Cardiac muscle cell (in vitro differentiated cells and primary cell): ENCODE measurements at places on chromosomes 5 and 9. TPM values are rescaled to one million over a fixed set of nuclear protein-coding genes. Genes with fewer than 3 reads are reported as not detected.

DNA sequence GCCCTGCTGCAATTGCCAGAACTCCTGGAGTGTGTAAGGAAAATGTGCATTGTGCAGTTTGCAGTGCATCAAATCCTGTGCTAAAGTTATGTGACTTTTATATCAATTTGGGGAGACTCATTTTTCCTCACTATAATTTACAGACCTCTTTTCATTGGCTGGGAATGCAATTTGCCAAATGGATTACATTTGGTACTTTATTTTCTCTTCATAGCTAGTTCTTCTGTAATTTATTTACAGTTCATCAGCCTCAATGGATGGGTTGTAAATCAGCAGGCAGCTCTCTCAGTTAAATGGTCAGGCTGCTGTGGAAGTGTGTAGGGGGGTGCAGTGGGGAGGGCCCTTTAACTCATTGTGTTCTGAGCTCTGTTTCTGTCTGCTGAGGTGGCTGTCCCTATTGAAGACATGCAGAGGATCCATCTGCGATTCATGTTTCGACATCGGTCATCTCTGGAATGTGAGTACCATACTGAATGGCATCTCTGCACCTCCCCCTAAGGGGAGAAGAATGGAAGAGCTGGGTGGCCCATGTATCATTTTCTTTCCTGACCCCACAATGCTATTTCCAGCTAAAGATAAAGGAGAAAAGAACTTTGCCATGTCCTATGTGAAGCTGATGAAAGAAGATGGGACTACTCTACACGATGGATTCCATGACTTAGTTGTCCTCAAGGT is 74.6 kb downstream of the DOCK2 start:
- DNase-seq = no peak
- no peaks in the 10 kb centered on the region for H3K27me3 ChIP-seq
- H3K4me1 ChIP-seq = peaks cover 14% of the 10 kb centered on the region
- no peaks in the 10 kb centered on the region for H3K36me3 ChIP-seq

GRCh38 chr9:105307591-105308130 is 63.2 kb downstream of the SLC44A1 start:
- H3K27me3 ChIP-seq = no peaks in the 10 kb centered on the region
- peaks cover 23% of the 10 kb centered on the region for H3K4me1 ChIP-seq
- DNase-seq = no peak
- no peaks in the 10 kb centered on the region for H3K36me3 ChIP-seq
- peak overlapping the region; percentile 13 for H3K27ac ChIP-seq
- H3K4me3 ChIP-seq = no peak overlapping the region

GRCh38 chr9:98807070-98807813 is at the start of gene GALNT12:
Gene GALNT12, plus strand, starts transcription at chr9:98807670. Its CDS starts 29 bp downstream, at chr9:98807699.
- no peak for DNase-seq
- H3K36me3 ChIP-seq = no peaks in the 10 kb centered on the region
- H3K27me3 ChIP-seq = peaks cover 8% of the 10 kb centered on the region
- H3K4me3 ChIP-seq = peak within 1 kb of the TSS; percentile 52
- H3K27ac ChIP-seq = no peak within 1 kb of the TSS

DNA sequence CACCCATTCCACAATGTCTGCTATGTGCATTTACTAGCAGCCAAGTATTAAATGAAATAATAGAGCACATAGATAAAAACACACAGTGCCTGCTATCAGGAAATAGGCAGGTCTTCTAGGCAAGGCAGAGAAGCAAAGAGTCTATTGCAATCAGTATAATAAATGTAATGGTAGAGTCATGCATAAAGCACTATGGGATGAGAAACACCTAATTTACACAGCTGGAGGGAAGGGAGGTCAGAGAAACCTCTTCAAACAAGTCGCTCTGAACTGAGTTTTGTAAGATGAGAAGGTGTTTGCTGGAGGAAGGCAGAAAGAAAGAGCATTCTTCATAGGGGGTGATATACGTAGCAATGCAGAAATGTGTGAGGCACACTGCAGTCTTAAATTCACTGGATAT is 341.0 kb upstream of the DMAC1 start:
- no peak overlapping the region for H3K4me3 ChIP-seq
- no peaks in the 10 kb centered on the region for H3K36me3 ChIP-seq
- no peaks in the 10 kb centered on the region for H3K27me3 ChIP-seq
- H3K4me1 ChIP-seq = peaks cover 3% of the 10 kb centered on the region
- no peak for DNase-seq

The SLC6A3 gene
- 0.04 TPM in 1 of 2 replicates, not detected in the other for total RNA-seq

The CER1 gene
- total RNA-seq = 1.3 and 1.8 TPM in 2 replicates

The GPR151 gene
- total RNA-seq = not detected in 2 replicates

The PPP1R26 gene
- 43.1 and 62.2 TPM in 2 replicates for total RNA-seq

The MARCOL gene
- total RNA-seq = not detected in 2 replicates

The PCDHA8 gene
- total RNA-seq = 1.1 and 1.8 TPM in 2 replicates
